ENCODE measurements at places on chromosomes 16 and 17.

- no peak for DNase-seq
Observed at GRCh38 chr17:70646673-70647072, 477.3 kb downstream of the KCNJ2 start.

GRCh38 chr17:19388791-19389785 lies 2.1 kb upstream of the MFAP4 start:
- no peak for DNase-seq

DNA sequence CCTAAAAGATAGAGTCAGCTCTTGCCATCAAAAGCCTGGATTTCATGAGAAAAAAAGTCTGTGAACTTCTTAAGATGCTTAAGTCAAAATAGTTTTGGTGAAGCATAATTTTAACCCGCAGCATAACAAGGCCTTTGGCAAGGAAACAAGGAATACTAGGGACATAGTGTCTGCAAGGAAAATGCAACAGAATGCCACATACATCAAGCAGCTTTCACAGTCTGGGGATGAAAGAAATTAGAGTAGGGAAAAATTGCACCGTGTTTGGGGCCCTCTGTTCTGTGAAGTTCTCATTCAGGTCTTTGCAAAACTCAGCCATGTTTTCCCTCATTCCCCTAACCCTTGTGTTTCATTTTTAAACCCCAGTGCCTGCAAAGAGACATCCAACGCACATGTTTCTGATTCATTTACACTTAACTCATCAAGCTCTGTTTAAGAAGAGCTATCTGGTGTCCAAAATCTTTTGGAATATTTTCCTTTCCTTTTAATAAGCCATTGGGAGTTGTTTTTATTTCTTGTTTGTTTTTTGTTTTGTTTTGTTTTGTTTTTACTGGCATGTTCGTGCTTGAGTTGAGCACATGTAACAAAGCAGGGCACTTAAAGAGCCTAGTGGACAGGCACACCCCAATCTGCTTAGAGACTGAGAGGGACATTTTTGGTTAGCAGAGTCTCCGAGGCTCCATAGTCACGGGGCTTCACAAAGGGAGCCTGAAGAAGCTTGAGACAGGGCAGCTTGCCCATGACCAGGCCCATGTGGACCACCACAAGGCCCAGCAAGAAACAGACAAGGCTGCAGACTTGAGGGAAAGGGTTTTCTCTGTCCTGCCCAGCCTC lies 116.5 kb downstream of the ANKFN1 start:
- DNase-seq, result no peak

DNA sequence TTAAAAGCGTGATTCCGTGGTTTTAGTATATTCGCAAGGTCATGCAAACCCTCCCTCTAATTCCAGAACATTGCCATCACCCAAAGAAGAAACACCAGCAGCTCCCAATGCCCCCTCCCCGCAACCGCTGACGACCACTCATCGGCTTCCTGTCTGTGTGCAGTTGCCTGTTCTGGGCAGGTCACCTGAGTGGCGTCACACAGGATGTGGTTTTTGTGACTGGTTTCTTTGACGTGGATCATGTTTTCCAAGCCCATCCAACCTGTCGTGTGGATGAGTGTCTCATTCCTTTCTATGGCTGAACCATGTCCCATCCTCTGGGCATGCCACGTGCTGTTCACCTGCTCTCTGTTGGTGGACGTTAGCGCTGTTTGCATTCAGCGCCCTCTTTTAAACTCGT lies 8.2 kb upstream of the ATP2C2 start:
- DNase-seq, result no peak

DNA sequence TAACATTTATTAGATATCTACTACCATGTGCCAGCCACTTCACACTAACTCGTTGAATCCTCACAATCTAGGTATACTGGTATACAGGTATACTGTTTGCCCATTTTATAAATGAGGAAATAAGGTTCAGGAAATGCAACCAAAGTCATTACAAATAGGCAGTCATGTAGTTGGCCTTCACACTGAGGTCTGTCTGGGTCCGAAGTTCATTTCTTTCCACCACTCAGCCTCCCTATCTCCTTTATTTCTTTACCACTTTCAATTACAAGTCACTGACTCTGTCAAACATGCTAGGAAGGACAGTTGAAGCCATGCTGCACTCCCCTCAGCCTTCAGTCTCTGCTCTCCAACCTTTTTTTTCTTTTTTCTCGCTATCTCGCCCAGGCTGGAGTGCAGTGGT lies 20.7 kb upstream of the SIAH1 start:
- no peak for DNase-seq

DNA sequence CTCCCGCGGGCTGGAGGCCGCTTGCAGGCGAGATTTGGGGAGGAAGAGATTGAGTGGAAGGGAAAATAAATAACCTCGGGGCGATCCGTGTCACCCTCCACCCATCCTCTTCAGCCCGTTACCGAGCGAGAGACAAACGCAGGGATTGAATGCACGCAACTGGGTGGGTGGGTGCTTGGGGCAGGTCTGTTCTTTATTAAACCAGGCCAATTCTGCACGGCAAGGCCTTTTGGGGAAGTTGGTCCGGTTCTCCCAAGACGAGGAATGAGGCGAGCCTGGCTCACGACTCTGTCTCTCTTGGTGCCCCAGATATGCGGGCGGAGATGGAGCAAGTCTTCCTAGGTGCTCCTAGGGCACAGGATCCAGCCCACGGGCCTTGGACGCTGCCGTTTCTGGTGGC lies 396 bp upstream of the HOXB7 start:
- no peak for DNase-seq

GRCh38 chr17:29256735-29257466 lies 10.2 kb downstream of the CRYBA1 start:
- no peak for DNase-seq

DNA sequence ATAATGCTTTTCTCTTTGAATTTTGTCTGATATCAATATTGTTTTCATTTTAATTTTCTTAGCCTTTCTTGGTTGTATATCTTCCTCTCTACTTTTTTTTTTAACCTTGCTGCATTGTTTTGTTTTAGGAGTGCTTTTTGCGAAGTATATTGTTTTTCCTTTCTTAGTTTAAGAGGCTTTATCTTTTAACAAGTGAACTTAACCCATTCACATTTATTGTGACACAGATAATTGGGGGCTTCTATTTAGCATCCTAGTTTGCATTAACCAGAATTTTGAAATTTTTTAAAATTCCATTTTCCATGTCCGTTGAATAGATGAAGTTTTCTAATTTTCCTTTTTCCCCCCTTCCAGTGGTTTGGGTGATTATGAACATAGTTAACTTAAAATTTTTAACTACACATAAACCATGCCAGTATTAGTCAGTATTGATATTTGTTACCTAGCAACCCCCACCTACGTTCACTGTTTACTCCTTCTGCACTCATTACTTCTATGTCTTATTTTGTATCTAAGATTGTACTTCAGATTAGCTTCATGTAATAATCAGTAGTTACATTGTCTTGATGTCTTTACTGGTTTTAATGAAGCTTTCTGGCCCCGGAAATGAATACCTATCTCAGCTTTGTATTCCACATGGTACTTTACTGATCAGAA lies 44.4 kb downstream of the TNRC6A start:
- no peak for DNase-seq

GRCh38 chr17:77083531-77083930 lies 57.2 kb upstream of the SEC14L1 start:
- DNase-seq, result no peak

DNA sequence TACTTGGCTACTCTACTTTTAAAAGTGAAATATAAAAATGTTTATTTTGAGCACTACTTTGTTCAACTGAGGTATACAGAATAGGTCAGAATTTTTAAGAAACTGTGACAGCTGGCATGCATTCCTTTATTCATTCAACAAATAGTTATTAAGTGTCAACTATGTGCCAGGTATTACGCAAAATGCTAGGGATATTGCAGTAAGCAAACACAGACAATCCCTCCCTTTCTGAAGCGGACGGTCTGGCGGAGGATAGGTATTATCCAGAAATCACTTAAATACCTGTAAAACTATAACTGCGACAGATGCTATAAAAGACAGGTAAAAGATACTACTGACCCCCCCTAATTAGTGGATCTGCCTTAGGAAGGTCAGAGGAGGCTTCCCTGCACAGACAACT lies 26.1 kb downstream of the METTL16 start:
- no peak for DNase-seq

- no peak for DNase-seq
Observed at GRCh38 chr17:45850468-45850867, 5.8 kb downstream of the SPPL2C start.

DNA sequence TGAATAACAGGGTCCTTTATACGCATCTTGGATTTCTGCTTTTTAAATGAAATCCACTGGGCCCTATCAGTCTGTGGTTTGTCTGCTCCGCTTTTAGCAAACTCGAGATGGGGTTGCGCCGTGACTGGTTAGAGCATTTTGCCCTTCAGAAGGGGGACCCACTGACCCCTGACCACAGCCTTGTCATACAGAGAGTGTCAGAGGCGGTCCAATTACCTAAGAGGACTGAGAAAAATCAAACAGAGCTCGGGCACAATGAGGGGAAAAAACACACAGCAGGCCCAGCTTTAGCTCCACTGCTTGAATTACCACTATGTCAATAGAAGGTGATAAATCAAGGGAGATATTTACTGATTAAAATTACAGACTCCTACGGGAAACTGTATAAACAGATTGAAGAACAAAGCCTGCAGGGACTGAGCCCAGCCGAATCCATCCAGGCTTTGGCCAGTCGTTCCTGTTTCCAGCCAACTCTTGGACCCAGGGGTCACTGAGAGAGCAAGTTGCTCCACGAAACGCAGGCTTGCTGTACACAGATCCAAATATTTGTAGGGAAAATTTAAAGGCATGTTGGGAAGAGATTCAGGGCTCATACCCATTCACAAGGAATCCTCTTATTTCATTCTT lies 131.9 kb upstream of the ZFHX3 start:
- no peak for DNase-seq

GRCh38 chr16:27315333-27316037 lies 1.7 kb downstream of the IL4R start:
- peak; percentile 31 for DNase-seq

DNA sequence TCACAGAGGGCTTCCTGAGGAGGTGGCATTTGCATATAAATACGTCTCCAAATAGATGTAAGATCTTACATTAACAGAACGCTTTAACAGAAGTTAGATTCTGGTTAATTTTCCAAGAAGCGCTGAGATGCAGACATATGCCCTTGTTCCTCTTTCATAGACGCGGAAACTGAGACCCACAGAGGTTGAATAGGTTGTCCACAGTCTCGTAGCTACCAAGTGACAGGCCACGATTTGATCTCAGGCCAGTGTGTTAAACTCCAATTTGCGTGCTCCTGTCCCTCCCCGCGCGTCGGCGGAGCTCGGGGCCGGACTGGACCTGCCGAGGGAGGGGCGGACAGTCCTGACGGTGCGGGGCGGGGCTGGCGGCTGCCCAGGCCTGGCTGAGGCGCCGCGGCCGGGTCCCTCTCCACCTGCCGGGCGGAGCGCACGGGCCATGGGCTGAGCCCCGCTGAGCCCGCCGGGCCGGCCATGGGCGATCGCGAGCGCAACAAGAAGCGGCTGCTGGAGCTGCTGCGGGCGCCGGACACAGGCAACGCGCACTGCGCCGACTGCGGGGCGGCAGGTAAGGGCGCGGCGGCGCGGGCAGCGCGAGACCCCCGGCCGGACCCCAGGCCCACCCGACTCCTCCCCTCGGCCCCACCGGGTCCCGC lies at the start of gene ADAP2:
Gene ADAP2 (plus strand): TSS at position 402 of the 653 bp plus-strand sequence. CDS start 70 bp downstream, at position 472.
- DNase-seq, result no peak

- no peak for DNase-seq
Observed at GRCh38 chr17:65743308-65743655, 181.8 kb upstream of the AXIN2 start.

Data from stimulated activated CD4-positive, alpha-beta T cell treated with anti-CD3 and anti-CD28 coated beads, Interleukin-15, amount 100 ng/mL, for 1 hour (primary cell).